ENCODE measurements at places on chromosomes 6 and 20. TPM values are rescaled to one million over a fixed set of nuclear protein-coding genes. Genes with fewer than 3 reads are reported as not detected.

Gene HDGFL1
- total RNA-seq: not detected

Gene DHX35
- total RNA-seq: 10.3 TPM

DNA sequence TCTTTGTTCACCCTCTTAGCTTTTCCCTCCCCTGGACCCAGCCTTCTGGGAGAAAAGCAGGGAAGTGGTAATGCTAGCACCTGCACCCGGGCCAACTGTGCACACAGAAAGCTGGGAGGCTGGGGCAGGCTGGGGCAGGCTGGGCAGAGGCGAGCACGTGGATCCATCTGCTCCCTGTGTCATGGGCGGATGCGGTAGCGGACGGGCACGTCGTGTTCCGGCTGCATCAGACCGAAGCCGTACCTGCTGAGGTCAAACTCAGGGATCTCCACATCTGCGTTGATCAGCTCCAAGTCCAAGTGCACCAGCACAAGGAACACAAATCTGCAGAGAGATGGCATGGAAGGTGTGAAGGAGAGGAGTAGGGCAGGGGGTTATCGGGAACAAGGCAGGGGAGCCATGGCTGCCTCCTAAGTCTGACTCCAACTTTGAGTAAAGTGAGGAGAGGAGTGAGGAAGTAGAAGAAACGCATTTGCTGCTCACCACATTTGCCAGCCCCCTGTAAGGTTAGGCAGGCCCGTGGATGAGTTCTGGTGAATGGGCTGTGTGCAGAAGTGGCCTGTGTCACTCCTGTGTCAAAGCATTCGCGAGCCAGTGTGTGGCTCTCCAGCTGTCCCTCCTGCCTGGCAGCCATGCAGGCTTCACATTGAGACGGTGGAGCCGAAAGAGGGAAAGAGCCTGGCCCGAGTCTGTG is 25.4 kb upstream of the KCNB1 start:
- no peaks in the 10 kb centered on the region for H3K4me1 ChIP-seq

- H3K27me3 ChIP-seq: no peaks in the 10 kb centered on the region
- H3K4me3 ChIP-seq: no peak overlapping the region
- H3K27ac ChIP-seq: no peak overlapping the region
- H3K4me1 ChIP-seq: peaks cover 20% of the 10 kb centered on the region
- peaks cover 3% of the 10 kb centered on the region for H3K36me3 ChIP-seq
Observed at GRCh38 chr6:44808148-44808547, 420.6 kb downstream of the CDC5L start.

Gene LY6G6F
- not detected for total RNA-seq

DNA sequence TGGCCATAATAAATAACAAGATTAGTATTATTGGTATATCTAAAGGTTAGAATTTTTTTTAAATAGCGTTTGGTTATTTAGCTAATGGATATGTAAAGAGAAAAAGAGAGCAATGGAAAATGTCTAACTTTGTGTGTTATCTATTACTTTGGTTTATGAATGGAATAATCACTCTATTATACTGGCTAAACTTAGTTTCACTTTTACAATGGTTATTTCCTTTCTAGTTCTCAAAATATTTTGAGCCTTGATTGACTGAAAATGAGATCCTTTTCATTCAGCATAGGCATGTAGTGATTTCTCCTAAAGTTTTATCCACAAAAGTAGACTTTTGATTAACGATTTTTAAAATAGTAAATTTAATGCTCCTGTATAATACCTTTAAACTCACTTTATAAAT is 51.6 kb upstream of the MLIP start:
- H3K27ac ChIP-seq: no peak overlapping the region
- H3K4me1 ChIP-seq: no peaks in the 10 kb centered on the region

Gene ECT2L
- not detected for total RNA-seq

Gene ANGPT4
- not detected for total RNA-seq

GRCh38 chr20:32586291-32586690 is 1.2 kb upstream of the NOL4L start:
- peak overlapping the region; percentile 74 for H3K4me3 ChIP-seq
- peaks cover 22% of the 10 kb centered on the region for H3K4me1 ChIP-seq
- DNase-seq: no peak

DNA sequence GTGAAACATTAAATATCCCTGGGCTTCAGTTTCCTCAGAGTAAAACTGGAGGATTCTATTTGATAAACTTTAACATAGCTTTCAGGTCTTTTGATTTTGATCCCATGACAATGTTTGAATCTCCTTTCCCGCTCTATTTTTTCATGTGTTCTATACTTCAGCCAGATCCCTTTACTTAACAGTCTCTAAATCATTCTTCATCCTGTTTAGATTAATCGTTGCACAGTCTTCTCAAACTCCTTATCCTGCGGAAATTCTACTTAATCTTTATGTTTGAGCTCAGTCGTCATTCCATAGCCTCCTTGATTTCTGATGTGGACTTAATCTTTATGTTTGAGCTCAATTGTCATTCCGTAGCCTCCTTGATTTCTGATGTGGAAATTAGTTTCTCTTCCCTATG is 57.4 kb downstream of the GRIK2 start:
- no peak for DNase-seq
- H3K27me3 ChIP-seq: no peaks in the 10 kb centered on the region
- no peaks in the 10 kb centered on the region for H3K36me3 ChIP-seq
- H3K27ac ChIP-seq: no peak overlapping the region
- no peak overlapping the region for H3K4me3 ChIP-seq
- no peaks in the 10 kb centered on the region for H3K4me1 ChIP-seq

Gene VWA7
- 0.89 TPM for total RNA-seq

Gene CST7
- 37.8 TPM for total RNA-seq

GRCh38 chr20:8385247-8385646 is 253.2 kb downstream of the PLCB1 start:
- no peaks in the 10 kb centered on the region for H3K4me1 ChIP-seq
- H3K4me3 ChIP-seq: no peak overlapping the region
- H3K27ac ChIP-seq: no peak overlapping the region
- DNase-seq: no peak

Gene SPATS1
- total RNA-seq: not detected

- no peak overlapping the region for H3K27ac ChIP-seq
- no peak for DNase-seq
- H3K36me3 ChIP-seq: no peaks in the 10 kb centered on the region
- no peak overlapping the region for H3K4me3 ChIP-seq
- H3K27me3 ChIP-seq: no peaks in the 10 kb centered on the region
Observed at GRCh38 chr20:52616629-52617028, 355.5 kb upstream of the TSHZ2 start.

Gene LHFPL5
- total RNA-seq: not detected

Gene LAMP5
- total RNA-seq: not detected

Measured in activated naive CD4-positive, alpha-beta T cell treated with anti-CD3 and anti-CD28 coated beads for 36 hours (primary cell).